ENCODE measurements at places on chromosomes 4 and X. TPM values are rescaled to one million over a fixed set of nuclear protein-coding genes. Genes with fewer than 3 reads are reported as not detected.

CSAG2 gene
- total RNA-seq = not detected

HTRA3 gene
- total RNA-seq = 5.5 TPM

HMGN5 gene
- total RNA-seq = 22.5 TPM

GC gene
- total RNA-seq = 1.9 TPM

FDCSP gene
- total RNA-seq = not detected

HSD17B13 gene
- total RNA-seq = 0.25 TPM

LRRC66 gene
- total RNA-seq = 0.07 TPM

XKRX gene
- 1.2 TPM for total RNA-seq

SLC7A11 gene
- 10.1 TPM for total RNA-seq

GRCh38 chrX:13742397-13743176 lies 8.0 kb downstream of the OFD1 start:
- no peak for DNase-seq

- no peak for DNase-seq
These were observed 108.2 kb upstream of the ACSL4 start for GRCh38 chrX:109841257-109841656.

GRCh38 chrX:30881390-30881789 lies 7.7 kb downstream of the TAB3 start:
- no peak for DNase-seq

- DNase-seq = no peak
These were observed 31.6 kb downstream of the KDM6A start for GRCh38 chrX:44904542-44905115.

GRCh38 chrX:153549807-153550206 lies 32.4 kb downstream of the ATP2B3 start:
- DNase-seq = peak; percentile 36

DNA sequence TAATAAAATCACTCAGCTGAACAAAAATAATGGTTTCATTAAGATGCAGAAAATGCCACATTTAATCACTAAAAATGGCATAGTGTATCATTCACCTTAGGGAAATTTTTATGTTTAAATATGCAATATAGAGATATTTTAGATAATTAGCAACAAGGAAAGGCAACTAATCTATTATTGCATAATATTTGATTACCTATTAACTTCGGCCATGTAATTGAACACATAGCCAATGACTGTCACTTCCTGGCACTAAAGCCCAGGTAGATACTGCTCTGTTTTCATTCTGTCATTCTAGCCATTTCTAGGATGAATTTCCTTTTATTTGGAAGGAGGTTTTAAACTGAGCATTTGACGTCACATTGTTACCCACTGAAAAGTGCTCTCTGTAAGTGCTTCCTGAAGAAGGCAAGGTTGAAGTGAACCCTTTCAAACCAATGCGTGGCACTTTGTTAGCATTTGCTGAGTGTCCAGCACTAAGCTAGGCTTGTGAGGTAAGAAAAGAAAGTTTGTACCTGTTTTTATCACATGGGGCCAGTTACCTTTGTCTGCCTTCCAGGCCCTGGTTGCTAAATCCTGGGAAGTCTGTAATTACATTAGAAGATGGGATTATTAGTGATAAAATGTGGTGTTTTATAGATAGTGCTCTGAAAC lies 67.8 kb upstream of the LSM6 start:
- no peak for DNase-seq

- DNase-seq = no peak
These were observed 31.6 kb downstream of the RAPGEF2 start for GRCh38 chr4:159134429-159134828.

DNA sequence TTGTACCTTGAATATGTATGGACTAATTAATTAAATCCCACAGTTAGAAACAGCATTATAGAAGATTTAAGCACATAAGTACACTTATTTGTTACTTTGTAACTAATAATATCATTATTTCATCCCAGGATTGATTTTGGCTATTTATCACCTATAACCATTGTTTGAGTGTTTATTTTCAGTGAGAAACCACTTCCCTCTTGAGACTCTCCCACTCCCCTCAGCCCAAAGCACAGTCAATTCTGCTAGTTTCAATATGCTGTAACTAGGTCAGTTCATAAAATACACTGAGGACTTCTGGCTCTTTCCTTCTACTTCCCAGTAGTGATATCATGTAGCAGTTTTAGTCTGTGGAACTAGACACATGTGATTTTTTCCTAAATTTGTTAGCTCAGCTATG lies 16.3 kb downstream of the OFD1 start:
- no peak for DNase-seq

GRCh38 chr4:124632439-124632838 lies 80.1 kb downstream of the ANKRD50 start:
- no peak for DNase-seq

DNA sequence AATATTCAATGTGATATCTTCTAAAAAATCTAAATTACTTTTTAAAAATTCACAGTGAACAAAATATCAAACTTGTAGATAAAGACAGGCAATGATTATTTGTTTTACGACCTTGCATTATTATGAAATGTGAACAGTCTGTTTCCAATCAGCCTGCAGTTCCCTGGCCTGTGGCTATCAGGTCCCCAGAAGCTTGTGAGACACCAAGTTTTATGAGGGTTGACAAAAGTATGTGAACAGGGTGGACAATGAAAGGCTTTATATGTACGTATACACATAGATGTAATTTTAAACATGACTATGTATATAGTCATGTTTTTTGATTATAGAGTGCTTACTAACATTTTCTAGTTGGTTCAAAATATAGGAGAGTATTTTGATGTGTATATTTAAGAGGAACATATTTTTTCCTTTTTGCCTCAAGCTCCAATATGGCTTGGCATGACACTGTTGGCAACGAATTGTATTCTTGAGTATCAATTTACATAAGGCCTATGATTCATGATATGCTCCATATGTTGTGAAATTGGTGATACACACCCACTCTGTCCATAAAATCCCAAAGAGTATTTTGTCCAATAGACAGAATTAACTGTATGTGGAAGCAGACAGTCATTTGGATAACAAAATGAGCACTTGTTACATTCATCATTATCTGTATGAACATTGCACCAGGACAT lies 55.7 kb downstream of the BTC start:
- no peak for DNase-seq

- DNase-seq = no peak
These were observed 217.5 kb downstream of the RAB28 start for GRCh38 chr4:13266687-13267086.

GRCh38 chr4:62366939-62367338 lies 1166.8 kb downstream of the ADGRL3 start:
- DNase-seq = no peak

- no peak for DNase-seq
These were observed 27.5 kb upstream of the MXD4 start for GRCh38 chr4:2289311-2289954.

- peak; percentile 23 for DNase-seq
These were observed 637 bp downstream of the MAMLD1 start for GRCh38 chrX:150363561-150364346.

- DNase-seq = no peak
These were observed 1027.0 kb upstream of the ADGRL3 start for GRCh38 chr4:60173103-60173502.

DNA sequence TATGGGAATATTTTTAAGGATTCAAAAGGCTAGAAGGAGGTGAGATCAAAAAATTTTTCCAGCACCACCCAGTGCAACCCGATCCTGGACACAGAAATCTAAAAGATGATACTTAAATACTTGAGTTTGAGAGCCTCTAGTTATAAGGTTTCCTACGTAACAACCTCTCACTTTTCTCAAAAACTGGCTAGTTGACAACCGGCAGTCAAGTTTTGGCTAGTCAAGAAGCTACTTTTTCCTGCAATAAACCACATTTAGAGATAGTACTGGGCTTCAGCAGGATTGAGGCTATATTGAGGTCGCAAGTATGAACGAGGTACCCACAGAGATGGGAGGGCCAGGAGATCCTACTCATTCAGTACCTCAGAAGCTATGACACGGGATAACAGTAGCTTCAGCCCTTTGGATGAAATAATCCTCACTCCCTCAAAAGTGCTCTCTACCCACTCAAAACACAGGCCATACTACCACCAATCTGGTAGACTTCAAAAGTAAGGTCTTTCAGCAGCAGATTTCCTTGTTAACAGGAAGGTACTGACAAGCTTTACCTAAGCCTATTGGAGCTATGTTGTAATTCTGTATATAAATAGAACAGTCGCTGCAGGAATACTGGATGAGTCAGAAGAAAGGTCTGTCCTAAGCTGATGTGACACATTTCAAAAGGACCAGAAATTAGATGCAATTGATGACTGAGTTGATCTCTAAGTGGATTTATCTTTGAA lies 1.5 kb upstream of the TSPAN5 start:
- DNase-seq = no peak

DNA sequence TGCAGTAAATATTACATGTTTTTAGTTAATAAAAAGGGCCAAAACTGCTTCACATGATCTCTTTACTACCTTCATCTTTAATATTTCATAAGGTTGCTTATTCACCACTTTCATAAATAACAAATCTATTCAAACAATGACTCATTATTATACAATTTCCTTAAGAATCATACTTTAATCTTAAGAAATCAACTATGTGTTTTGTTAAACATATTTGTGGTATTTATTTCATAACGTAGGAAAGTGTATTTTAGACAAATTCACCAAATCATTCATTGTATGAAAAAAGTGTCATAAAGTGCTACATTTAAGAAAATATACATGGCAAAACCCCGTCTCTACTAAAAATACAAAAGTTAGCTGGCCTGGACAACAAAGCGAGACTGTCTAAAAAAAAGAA lies 150.5 kb upstream of the RXFP1 start:
- no peak for DNase-seq

All from WTC11 (cell line).